ENCODE measurements at places on chromosomes 11 and 22. TPM values are rescaled to one million over a fixed set of nuclear protein-coding genes. Genes with fewer than 3 reads are reported as not detected.

GRCh38 chr11:120581313-120581712 is 69.8 kb downstream of the GRIK4 start:
- H3K27me3 ChIP-seq, result peaks cover 46% of the 10 kb centered on the region
- no peak overlapping the region for H3K4me3 ChIP-seq
- no peaks in the 10 kb centered on the region for H3K36me3 ChIP-seq
- H3K4me1 ChIP-seq, result no peaks in the 10 kb centered on the region
- H3K27ac ChIP-seq, result no peak overlapping the region

DNA sequence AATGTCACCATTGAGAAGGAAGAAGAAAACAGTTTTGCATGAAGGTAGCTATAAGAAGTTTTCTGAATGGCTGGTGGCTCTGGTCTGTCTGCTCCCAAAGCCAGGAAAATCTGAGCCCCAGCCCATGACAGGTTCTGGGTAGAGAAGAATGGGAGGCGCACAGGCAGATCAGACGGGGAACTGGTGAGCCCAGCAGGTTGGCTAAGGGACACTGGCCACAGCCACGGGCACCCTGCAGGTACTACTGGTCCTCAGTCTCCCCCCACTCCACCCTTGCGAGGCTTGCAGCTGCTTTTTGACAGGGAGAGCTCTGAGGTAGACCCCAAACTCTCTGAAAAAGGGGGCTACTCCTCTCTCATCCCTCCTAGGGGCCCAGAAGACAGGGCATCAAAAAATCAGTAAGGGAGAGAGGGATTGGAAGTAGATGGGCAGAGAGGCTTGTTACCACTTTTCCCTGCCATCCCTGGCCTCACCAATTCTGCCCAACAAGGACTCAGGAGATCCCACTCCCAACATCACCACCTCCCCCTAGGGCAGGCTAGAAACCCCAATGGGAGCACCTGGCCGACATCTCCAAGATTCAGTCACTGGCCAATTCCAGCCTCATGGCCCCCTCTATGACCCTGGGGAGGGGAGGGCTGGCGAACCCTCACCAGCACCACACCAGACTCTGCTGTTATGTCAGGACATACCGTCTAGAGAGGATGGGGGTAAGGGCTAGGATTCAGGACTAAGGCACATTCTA is 17.4 kb downstream of the SCN4B start:
- H3K4me3 ChIP-seq, result no peak overlapping the region
- H3K27me3 ChIP-seq, result peaks cover 35% of the 10 kb centered on the region
- H3K36me3 ChIP-seq, result no peaks in the 10 kb centered on the region

GRCh38 chr11:35822815-35823495 is 120.9 kb upstream of the LDLRAD3 start:
- no peak overlapping the region for H3K27ac ChIP-seq
- no peak overlapping the region for H3K4me3 ChIP-seq
- peaks cover 31% of the 10 kb centered on the region for H3K4me1 ChIP-seq
- no peak for DNase-seq

- no peak overlapping the region for H3K27ac ChIP-seq
- H3K27me3 ChIP-seq, result no peaks in the 10 kb centered on the region
- no peak for DNase-seq
Measured at GRCh38 chr11:1232883-1233321, 10.0 kb downstream of the MUC5B start.

CARD16 gene
- 9.5 TPM for total RNA-seq
